ENCODE measurements at places on chromosomes 4 and X. TPM values are rescaled to one million over a fixed set of nuclear protein-coding genes. Genes with fewer than 3 reads are reported as not detected.

TEX11 gene
- 0.07 TPM for total RNA-seq

GAB3 gene
- total RNA-seq, result 4.3 TPM

DDX53 gene
- total RNA-seq, result not detected

PF4V1 gene
- total RNA-seq, result not detected

MAOA gene
- total RNA-seq, result 207 TPM

NUDT11 gene
- total RNA-seq, result 6.1 TPM

GRCh38 chr4:100590325-100590724 is 72.5 kb upstream of the EMCN start:
- no peak for DNase-seq

- DNase-seq, result no peak
These were observed 192.5 kb upstream of the GATB start for GRCh38 chr4:151953312-151953711.

GRCh38 chrX:65551489-65552339 is 17.1 kb upstream of the LAS1L start:
- DNase-seq, result no peak

- DNase-seq, result no peak
These were observed 173.5 kb downstream of the GRID2 start for GRCh38 chr4:92477298-92477697.

DNA sequence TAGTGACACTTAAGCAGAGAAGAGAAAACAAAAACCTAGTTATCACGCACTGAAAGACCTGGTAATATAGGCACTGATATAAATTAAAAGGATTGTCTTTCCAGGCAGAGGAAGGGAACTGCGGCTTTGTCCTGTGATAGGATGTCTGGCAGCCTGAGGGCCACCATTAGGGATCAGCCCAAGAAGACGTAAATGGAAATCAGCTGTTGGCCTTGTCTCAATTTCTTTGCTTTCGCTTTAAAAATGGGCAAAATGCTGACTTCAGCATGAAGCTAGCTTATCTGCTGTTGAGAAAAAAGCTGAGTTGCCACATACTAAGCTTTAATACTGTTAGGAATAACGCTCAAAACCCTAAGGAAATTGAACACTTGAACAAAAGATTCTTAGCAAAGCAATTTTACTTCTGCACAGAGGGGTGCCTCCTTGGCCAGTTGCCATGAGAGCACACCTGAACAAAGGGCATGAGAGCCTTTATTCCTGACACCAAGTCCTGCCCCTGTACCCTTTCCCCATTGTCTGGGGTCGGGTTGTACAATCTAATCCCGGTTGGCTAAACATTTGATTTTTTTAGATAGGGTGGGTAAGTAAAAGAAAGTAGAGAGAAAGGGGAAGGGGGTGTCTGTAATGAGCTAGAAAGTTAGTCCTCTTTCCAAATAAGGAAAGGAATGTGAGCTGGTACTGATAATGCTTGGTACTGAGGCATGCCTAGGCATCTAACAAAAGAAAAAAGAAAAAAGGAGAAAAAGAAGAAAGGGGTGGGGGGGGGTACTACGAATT is 85.1 kb upstream of the UCP1 start:
- DNase-seq, result no peak

All from activated T-helper 2 cell treated with anti-CD3 and anti-CD28 coated beads, Interferon-gamma antibody, Interleukin-2, Interleukin-4, amounts not matched to agents 10 μg/mL and 5 μg/mL and 100 μg/mL, durations not matched to agents 14 hours and 24 hours and 36 hours (primary cell).